Stimulated activated CD4-positive, alpha-beta T cell treated with anti-CD3 and anti-CD28 coated beads, Interleukin-1b, Interleukin-23, amount 100 ng/mL, for 1 hour (primary cell): ENCODE measurements at places on chromosomes 3 and 15.

- DNase-seq: no peak
These were observed 16.9 kb upstream of the IFT57 start for GRCh38 chr3:108239082-108239481.

GRCh38 chr3:114756506-114757279, 390.4 kb downstream of the ZBTB20 start:
- no peak for DNase-seq

- no peak for DNase-seq
These were observed 120.1 kb downstream of the ANP32A start for GRCh38 chr15:68700455-68701123.

- DNase-seq: no peak
These were observed 89.6 kb upstream of the TLE3 start for GRCh38 chr15:70187331-70187730.

- DNase-seq: no peak
These were observed 8.1 kb downstream of the WNT7A start for GRCh38 chr3:13871791-13872190.

DNA sequence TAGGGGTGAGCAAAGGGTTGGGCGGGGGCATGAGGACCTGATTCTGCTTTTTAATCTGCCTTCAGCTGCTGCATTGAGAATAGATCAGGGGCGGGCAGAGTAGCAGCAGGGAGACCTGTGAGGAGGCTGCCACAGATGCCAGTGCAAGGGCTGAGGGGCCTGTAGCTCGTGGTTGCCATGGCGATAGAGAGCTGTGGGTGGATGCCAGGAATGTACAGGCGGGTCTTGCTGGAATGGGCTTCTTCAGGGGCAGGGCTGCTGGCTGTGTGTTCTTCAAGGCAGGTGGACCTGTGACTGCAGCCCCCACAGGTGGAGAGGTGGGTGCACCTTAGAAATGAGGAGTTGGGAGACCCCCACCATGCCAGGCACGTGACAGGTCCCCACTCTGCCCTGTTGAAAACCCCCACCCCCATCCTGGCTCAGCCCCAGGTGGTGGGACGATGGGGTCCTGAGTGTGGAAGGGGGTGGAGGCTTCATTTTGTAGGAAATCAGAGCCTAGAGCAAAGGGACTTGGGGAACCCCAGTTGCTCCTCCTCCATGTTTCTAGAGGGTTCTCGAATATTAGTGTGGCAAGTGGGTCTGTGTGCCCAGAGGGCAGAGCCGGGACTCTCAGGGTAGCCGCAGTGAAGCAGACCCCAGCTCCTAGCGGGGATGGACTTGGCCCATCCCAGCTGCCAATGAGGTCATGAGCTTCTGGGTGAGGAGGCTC, 38.3 kb downstream of the SLC6A6 start:
- no peak for DNase-seq

DNA sequence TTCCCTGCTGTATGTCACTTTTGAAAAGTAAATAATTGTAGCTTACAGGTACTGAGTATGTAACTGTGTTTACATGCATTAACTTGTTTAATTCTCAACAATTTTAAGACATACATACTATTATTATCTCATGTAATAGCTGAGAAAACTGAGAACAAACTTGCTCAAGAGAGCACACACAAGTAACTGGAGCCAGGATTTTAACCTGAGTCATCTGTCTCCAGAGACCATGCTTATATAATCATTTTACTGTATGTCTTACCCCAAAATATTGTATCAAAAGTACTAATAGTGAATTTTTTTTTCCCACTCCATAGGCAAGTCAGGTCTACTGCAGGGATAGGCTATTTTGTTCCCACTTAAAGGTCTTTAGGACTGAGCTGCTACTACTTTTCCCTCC, 95.4 kb downstream of the FEZF2 start:
- no peak for DNase-seq

DNA sequence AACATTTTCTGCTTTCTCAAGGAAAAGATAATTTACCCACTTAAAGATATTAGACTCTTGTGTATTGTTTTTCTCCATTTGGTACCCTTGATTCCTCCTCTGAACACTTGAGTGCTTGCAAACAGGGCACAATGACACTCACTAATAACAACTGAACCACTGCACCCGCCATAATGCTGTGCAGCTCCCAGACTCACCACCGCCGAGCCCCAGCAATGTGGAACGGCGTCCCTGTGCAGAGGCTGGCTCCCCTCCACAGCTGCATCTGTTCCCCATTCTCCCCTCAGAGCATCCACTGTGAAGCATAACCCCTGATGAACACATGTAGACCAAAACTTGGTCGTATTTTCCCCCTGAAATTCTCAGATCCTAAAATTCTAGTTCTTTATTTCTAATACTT, 276.2 kb upstream of the PLSCR5 start:
- DNase-seq: no peak

DNA sequence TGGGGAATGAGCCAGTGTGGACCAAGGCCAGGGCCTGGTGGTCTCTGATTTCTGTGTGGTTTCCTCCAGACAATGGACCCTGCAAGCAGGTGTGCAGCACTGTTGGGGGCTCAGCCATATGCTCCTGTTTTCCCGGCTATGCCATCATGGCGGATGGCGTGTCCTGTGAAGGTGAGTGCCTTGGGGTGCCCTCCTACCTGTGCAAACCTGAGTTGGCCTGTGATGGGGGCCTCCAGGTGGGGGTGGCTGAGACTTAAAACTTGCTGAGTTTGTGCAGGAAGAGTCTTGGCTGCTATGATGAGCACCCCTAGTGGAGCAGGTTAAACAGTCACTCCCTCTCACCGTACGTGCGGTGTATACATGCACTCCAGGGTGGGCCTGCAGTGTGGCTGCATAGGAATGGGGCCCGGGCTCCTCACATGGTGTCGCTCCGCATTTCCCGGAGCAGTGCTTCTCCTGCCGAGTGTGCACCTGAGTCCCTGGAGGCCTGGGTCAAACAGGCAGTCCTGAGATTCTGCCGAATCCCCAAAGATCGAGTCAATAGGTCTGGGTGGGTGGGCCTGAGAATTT, 70.8 kb downstream of the FBLN2 start:
- no peak for DNase-seq

- no peak for DNase-seq
These were observed 142.7 kb downstream of the NSMCE3 start for GRCh38 chr15:29126821-29127461.

GRCh38 chr3:132675408-132675807, 15.3 kb downstream of the UBA5 start:
- no peak for DNase-seq

- no peak for DNase-seq
These were observed 58.2 kb upstream of the RAD18 start for GRCh38 chr3:9021271-9022009.

- DNase-seq: no peak
These were observed 38.6 kb downstream of the TAFA4 start for GRCh38 chr3:68893600-68894239.

- no peak for DNase-seq
These were observed 26.2 kb downstream of the ATOSA start for GRCh38 chr15:52652984-52653383.

GRCh38 chr3:178289544-178290160, 246.6 kb upstream of the KCNMB2 start:
- DNase-seq: no peak

- DNase-seq: no peak
These were observed 80.3 kb downstream of the TFG start for GRCh38 chr3:100789579-100789978.

GRCh38 chr3:28940530-28940929, 340.3 kb upstream of the RBMS3 start:
- no peak for DNase-seq

- no peak for DNase-seq
These were observed 913 bp upstream of the SCN5A start for GRCh38 chr3:38650248-38650951.

DNA sequence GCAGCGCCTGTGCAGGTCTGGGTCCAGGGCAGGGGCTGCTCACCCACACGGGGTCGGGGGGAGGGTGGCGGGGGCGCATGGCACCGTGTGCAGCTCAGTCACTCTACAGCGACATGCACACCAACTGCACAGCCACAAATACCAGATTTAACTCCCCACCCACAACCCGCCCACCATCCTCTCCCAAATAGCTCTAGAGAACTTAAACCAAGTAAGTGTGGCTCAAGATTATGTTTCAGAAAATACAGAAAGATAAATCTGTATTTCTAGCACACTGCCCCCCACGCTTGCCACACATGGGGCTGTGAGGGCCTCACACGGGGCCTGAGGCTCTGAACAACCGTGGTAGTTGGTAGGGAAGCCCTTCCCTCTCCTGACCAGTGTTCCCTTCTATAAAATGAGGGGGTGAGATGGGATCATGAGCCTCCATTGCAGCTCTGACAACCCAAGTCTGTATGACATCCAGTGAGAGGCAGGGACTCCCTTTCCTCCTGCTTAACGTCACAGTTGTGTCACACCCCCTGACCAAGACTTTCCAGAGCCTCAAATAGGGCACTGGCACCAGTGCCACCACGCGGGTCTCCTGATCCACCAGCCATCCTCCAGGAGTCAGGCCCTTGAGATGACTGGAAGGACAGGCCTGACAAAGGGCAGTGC, 23.1 kb downstream of the POC1A start:
- DNase-seq: no peak

DNA sequence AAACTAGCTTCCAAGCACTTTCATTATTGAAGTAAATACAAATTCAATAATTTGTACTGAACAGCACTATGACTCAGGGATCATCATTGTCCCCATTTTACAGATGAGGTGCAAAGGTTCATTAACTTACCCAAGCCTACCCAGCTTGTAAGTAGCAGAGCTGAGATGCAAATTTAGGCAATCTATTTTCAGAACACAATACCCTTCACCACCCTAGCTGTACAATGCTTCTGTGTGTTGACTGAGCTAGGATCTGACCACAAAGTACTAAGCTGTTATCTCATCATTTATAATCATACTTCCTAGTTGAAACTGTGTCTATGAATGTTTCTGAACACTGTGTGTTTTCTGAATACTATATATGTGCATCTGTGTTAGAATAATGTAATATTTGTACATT, 3.2 kb upstream of the ILDR1 start:
- no peak for DNase-seq

GRCh38 chr15:69848551-69849231, 249.0 kb downstream of the TLE3 start:
- DNase-seq: no peak
